ENCODE measurements at places on chromosomes 6 and 20.
A peak's percentile ranks its signal among the peaks of the same experiment; 100 is the strongest.

GRCh38 chr6:136553166-136553787 lies 3.1 kb upstream of the MAP7 start:
- DNase-seq, result no peak

DNA sequence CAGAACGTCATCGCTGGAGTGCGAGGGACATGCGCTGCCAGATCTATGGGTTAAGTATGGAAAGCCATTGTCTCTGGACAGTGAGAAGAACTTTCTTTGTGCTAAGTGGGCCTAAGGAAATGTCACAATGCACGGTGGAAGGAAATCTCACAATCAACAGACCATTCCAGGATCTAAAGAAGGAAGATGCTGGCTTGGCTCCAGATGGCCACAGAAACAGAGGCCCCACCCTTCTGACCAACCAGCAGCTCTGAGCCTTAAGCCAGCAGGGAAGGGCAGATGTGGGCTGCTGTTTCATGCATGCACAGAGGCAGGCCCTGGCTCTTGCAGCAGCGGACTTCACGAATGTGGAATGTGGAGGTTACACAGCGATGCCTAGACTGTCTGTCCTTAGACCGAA lies 156.3 kb downstream of the SOBP start:
- DNase-seq, result no peak

GRCh38 chr6:63635588-63636517 lies at the start of gene PHF3:
Gene PHF3, plus strand, starts transcription at chr6:63635802. Its CDS starts 10,750 bp downstream, at chr6:63646552.
- peak; percentile 65 for DNase-seq

- no peak for DNase-seq
These were observed 10.5 kb upstream of the PLN start for GRCh38 chr6:118537574-118537973.

DNA sequence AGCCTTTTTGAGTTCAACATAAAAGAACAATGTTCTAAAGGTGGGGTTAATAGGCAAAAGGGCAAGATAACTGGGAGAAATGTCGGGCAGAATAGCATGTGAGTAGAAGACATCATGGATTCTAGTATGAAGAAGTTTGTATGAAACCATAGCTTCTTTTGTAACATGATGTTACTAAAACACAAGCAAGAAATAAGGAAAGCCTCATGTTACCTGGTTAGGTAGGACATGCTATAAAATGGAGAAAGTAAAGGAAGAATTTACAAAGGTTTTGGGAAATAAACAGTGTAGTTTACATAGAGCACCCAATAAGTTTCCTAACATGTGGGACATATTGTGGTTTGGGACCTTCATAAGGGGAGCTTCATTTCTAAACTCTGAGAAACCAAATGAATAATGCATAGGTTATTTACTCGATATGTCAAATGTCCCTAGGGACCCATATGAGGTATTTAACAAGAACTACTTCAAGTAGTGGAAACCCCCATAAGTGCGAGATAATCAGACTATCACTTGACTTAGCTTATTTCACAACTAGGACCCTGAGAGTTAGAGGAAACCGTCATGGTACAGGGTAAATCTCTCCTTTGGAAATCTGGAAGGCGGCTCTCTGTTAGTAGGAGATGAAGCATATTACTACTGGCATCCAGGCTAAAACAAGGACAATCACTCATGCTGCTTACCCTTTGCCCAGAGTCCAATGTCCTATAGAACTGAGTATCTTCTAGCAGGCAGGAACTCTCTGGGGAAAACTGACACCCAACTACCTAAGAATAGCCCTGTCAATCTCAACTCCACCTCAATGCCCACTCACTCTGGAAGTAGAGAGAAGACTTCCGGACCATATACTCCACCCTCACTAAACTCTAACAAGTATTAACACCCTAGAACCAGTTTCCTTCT lies 57.5 kb downstream of the ILRUN start:
- no peak for DNase-seq

GRCh38 chr20:58140787-58141425 lies 87.5 kb downstream of the ANKRD60 start:
- no peak for DNase-seq

DNA sequence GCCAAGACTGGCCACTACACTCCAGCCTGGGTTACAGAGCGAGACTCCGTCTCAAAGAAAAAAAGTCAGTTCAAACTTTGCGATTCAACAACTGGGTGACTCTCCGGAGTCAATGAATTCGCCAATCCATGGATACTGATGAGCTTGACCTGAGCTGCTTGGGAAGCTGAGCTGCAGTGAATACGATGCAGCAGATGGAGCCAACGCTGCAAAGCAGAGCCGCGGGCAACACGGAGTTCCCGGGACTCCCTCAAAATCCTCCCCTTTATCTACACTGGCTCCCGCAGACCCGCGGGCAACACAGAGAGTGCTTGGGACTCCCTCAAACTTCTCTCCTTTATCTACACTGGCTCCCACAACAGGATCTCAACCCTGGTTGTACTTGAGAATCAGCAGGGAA lies 62.6 kb upstream of the SALL4 start:
- no peak for DNase-seq

DNA sequence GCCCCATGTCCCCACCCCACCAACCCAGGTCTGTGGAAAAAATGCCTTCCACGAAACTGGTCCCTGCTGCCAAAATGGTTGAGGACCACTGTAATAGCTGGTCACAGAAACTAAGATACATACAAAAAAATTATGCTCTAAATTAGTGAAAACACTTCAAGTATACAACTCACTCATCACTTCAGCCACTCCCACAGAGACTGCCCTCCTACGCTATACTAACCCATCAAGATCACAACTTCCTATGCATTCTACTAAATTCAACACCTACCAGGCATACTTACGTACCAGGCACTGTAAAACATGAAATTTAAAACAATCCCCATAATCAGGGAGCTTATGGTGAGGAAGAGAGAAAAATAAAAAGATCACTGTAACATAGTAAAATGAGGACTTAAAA lies 22.9 kb downstream of the RUNX2 start:
- no peak for DNase-seq

- no peak for DNase-seq
These were observed 690.7 kb downstream of the KIF16B start for GRCh38 chr20:15882553-15882952.

- no peak for DNase-seq
These were observed 85.3 kb upstream of the PDE10A start for GRCh38 chr6:165748390-165748789.

- no peak for DNase-seq
These were observed 74.5 kb upstream of the AHI1 start for GRCh38 chr6:135572051-135572450.

GRCh38 chr20:49768204-49769047 lies 44.2 kb upstream of the SLC9A8 start:
- DNase-seq, result no peak

DNA sequence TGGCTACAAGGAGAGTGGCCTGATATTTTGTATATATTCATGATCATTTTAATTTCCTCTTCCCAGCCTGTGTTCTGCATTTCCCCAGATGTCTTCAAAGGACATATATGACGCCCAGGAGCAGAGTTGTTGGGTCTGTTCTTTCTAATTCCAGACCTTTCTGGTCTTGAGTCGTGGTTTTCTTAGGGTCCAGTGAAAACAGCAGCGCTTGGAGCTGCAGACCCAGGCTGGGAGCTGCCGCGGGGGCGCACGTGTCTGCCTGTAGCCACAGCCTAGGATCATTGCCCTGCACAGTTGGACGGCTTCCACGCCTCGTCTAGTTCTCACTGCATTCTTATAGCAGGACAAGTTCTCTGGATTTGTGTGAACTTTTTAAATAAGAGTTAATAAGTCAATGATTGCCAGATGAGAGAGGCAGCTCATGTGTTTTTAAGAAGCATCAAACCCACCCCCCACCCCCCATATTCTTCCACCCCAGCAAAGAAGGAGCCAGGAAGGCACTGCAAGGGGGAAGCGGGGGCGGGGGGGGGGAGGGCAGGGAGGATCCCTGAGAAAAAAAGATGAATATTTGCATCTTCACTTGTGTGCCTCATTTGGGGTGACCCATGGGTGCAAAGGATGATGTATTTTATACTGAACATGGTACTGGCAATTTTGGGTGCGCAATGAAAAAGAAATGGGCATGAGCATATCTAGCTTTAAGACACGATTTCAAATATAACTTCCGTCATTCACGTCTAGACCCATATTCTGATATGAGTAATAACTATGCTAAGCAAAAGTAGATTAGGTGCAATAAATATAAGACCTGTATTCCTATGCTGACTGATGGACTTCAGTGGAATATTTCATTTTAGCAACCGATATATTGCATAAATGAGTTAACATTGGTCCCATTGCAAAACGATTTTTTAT lies 160.0 kb downstream of the TBXT start:
- no peak for DNase-seq

- DNase-seq, result no peak
These were observed 711.1 kb downstream of the HDGFL1 start for GRCh38 chr6:23280437-23280836.

DNA sequence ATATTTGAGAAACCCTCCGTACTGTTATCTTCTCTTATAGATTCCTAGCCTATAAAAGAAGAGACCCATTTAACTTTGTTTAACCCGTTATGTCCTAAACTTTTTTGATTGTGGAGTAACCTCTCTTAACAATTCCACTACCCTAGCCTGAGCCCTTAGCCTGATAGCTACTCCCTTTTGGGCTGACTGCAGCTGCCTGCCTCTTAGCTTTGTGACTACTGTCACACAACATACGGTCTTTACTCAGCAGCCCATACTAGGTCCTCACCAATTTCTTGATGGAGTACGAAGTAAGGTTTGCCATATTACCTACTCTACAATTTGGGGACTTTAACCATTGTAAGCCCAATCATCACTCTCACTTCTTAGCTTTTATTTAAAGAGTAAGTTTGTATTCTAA lies 72.7 kb downstream of the QRSL1 start:
- DNase-seq, result no peak

DNA sequence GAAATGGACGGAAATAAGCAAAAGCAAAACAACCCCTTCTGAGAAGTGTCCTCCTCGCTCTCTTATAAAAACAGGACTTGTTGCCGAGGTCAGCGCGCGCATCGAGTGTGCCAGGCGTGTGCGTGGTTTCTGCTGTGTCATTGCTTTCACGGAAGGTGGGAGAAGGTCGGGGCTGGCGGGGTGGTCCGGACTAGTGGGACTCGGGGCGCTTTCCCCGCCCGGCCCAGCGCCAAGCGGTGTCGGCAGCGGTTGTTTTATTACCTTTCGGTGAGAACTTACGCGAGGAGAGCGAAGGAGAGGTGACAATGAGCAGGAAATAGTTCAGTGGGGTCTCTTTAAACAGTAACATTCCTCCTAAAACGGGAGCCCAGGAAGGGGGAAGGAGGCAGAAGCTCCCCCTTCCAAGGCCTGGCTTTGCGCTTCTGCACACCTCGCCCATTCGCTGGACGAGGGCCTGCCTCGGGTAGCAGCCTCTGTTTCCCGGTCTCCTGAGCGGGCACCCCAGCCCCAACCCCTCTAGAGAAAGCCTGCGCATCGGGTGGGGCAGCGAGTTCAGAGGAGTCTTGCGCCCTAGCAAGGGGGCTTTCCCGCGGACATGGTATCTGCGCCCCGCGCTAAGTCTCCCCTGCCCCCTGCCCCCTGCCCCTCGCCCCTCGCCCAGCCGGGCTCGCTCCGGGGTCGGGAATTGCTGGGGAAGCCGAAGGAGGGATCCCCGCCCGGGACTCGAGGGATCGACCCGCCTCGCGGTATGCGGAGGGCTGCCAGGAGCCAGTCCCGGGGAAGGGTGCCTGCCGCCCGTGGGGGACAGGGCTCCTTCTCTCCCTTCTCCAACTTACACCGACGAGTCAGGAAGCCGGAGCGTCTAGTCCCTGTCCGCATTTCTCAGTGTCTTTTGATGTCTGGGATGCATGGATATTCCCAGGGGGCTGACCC lies 1.2 kb upstream of the TBXT start:
- no peak for DNase-seq

DNA sequence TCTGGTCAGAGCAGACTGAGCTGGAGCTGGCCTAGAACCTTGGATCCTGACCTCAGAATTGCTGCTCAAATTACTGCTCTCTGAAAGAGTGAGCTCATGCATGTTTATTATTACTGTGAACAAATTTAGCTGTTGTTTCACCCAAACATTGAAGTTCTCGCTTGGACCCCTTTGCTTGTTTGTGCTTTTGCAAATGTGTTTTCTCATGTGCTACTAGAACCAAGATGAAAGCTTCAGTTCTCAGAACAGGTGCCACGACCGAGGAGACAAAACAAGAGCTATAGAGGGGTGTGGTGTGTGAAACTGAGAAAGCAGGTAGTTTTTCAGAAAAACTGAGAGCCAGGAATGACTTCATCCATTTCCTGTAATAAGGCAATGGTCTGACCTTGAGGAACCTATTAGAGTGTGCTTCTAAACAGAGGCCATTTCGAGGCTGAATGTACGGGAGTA lies 50.0 kb upstream of the ESR1 start:
- no peak for DNase-seq

DNA sequence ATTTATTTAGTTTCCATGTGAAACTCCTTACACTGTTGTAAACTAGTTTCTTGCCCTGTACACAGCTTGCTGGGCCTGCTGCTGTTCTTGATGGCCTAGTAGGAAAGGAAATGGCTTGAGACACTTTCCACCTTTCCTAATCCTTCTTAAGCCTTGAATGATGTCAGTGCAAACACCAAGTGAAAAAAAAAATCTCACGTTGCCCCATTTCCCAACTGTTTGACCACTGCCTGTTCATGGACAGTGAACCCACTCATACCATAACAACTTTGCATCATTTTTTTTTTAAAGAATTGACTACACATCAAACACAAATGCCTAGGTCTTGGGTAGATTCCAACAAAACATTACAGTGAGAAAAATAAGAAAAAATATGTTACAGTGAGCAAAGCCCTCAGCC lies 653.6 kb upstream of the FLRT3 start:
- DNase-seq, result no peak

- DNase-seq, result no peak
These were observed at the start of gene NNAT for GRCh38 chr20:37521061-37521771. Gene NNAT, plus strand, starts transcription at chr20:37521250. Its CDS starts 82 bp downstream, at chr20:37521332.

GRCh38 chr20:62118113-62119043 lies 3.9 kb upstream of the LSM14B start:
- no peak for DNase-seq

- DNase-seq, result no peak
These were observed 120.4 kb downstream of the PHACTR3 start for GRCh38 chr20:59724457-59725366.

DNA sequence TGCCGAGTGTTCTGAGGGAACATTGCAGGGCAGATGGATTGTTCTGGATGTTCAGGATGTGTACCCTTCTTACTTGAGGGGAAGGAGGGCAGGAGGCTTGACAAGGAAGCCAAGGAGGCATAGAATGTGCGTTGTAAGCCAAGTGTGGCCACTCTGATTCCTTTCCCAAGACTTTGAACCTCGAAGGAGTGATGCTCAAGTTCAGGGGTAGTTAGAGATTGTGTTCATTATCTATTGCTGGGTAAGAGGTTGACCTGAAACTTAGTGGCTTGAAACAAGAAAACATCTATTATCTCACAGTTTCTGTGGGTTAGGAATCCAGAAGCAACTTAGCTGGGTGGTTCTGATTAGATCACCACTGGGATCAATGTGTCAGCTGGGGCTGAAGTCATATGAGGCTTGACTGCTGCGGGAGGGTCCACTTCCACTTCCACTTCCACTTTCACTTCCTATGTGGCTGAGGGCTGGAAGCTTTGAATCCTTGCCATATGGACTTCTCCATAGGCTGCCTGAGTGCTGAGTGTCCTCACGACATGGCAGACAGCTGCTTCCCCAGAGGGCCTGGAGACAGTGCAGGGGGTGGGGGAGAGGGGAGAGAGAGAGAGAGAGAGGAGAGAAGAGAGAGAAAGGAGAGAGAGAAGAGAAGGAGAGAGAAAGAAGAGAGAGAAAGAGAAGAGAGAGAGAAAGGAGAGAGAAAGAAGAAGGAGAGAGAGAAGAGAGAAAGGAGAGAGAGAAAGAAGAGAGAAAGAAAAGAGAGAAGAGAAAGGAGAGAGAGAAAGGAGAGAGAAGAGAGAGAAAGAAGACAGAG lies 6.9 kb upstream of the CD40 start:
- no peak for DNase-seq

- DNase-seq, result peak; percentile 14
These were observed 78.3 kb upstream of the CTNNBL1 start for GRCh38 chr20:37615340-37616109.

All from CMK (cell line).